ENCODE measurements at places on chromosomes 7 and 10.

DNA sequence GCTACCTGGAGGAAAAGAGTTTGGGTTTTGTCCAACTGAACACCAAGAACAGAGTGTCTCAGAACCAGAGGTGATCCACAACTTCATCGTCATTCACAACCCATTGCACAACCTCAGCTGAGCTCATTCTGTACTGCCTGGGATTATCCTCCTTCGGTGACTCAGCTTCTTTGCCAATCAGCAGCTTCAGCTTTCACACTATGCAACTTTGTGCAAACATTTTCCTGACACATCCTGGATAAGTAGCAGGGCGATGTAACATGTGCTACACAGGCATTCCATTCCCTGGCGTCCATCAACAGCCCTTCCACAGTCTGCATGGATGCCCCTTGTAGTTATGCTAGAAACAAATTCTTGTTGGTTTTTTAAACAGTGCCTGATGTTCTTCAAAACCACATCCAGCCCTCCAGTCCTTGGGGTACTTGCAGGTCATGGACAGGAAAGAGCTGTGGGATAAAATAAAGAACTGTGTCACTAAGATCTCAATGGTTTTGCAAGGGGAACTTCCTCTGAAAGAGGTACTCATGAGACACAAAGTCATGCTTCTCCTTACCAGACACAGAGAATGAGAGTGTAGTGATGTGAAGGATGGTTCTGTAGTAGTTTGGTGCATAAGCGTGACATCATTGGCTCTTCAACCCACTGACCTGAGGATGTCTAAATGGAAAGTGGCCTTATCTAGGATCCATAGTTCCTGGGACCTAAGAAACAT is 478.5 kb downstream of the KIF20B start:
- DNase-seq = no peak

GRCh38 chr10:48573045-48573444 is 31.8 kb downstream of the ARHGAP22 start:
- no peak for DNase-seq

- DNase-seq = no peak
Observed at GRCh38 chr7:2596464-2597272, 35.1 kb upstream of the TTYH3 start.

GRCh38 chr10:44397476-44398225 is 12.8 kb upstream of the CXCL12 start:
- DNase-seq = no peak

GRCh38 chr10:130181858-130182257 is 45.7 kb downstream of the GLRX3 start:
- no peak for DNase-seq

DNA sequence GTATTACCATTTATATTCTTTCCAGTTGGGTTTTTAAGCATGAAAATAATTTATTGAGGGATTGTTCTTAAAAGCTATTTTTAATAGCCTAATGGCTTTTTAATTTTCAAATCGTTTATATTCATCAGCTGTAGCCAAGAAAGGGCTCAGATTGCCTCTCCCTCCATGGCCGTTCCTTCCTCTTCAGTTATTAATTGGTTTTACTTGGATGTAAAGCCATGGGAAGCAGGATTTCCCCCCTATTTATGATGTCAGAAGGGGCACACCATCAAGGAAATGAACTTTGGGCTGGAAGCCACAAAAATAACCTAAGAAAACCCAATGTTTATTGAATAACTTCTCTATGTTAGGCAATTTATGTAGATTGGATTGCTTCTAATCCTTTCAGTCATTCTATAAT is 656.3 kb downstream of the TYW1 start:
- no peak for DNase-seq

DNA sequence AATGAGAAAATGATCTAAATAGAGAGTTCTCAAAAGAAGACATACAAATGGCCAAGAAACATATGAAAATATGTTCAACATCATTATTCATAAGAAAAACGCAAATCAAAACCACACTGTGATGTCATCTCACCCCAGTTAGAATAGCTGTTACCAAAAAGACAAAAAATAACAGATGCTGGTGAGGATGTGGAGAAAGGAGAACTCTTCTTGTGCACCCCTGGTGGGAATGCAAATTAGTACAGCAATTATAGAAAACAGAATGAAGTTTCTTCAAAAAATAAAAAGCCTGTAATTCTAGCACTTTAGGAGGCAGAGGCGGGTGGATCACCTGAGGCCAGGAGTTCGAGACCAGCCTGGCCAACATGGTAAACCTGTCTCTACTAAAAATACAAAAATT is 199.3 kb downstream of the PARD3 start:
- no peak for DNase-seq

GRCh38 chr7:123669485-123669884 is 13.8 kb downstream of the LMOD2 start:
- DNase-seq = no peak

GRCh38 chr7:12137283-12137682 is 73.8 kb upstream of the TMEM106B start:
- DNase-seq = no peak

GRCh38 chr10:113225903-113226302 is 275.9 kb downstream of the TCF7L2 start:
- no peak for DNase-seq

GRCh38 chr10:97333351-97333600 is 1.3 kb downstream of the FRAT2 start:
- DNase-seq = no peak

DNA sequence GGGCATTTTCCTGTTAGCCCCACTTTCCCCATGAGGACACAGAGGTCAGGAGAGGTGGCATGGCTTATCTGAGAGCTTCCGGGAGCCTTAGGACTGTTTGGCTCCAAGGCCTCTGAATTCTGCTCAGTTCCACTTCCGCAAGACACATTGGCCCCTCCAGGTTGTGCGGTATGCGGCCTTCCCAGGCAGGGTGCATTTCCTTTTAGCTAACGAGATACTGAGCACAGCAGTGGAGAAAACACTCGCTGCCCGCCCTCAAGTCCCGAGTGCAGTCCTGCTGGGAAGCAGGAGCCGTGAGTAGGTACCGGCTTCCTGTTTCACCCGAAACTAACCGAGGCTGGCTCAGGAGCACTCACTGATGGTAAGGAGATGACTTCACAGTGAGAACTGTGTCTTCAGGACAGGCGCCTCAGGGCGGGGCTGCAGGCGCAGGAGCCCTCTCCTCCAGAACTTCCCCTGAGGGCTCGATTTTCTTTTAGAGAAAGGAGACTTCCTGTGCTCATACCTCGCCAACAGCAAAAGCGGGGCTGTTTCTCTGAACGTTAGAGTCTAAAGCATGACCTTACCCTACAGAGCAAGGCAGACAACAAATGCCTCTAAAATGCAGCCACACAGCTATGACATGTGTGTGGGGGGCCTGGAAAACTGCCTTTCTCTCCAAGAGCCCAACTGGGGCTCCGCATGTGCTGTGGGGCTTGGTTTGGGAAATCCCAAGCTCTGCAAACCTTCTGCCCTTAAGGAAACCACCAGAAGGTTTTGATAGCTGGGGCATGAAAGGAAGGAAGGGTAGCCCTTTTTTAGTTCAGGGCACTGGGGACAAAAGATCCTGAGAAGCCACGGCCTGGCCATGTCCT is 25.9 kb downstream of the RGS10 start:
- no peak for DNase-seq

GRCh38 chr10:11689945-11690736 is 52.0 kb upstream of the ECHDC3 start:
- no peak for DNase-seq

DNA sequence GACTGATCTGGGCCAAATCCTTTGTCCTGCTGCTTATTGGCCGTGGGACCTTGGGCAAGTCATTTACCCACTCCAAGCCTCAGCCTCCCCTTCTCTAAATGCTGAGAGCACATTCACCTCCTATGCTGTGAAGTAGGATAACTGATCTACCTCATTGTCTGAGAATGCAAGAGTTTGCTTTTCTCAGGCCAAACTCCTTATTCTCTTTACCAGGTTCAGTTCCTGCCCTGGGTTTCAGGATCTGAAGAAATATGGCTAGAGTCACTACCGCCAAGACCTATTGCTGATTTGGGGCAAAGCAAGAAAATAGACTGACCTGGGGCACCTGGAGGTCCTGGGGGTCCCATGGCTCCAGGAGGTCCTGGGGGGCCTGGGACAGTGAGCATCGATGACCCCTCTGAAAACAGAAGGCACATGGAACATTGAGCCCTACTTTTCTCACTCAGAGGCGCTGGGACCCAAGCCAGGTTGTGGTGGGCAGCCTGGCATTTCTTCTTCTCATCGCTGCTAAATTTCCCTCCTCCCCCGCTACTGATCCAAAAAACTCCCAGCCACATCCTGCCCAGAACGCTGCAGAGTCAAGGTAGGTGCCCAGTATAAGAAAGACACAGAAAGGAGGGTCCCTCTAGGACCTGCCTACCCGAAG is 42.4 kb downstream of the COL17A1 start:
- no peak for DNase-seq

DNA sequence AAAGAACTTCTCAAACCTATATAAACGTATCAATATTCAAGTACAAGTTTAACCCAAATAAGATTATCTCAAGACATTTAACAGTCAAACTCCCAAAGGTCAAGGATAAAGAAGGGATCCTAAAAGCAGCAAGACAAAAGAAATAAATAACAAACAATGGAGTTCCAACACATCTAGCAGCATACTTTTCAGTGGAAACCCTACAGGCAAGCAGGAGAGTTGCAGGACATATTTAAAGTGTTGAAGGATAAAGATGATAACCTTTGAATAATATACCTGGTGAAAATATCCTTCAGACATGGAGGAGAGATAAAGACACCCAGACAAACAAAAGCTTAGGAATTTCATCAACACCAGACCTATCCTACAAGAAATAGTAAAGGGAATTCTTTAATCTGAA is 82.8 kb downstream of the TES start:
- no peak for DNase-seq

DNA sequence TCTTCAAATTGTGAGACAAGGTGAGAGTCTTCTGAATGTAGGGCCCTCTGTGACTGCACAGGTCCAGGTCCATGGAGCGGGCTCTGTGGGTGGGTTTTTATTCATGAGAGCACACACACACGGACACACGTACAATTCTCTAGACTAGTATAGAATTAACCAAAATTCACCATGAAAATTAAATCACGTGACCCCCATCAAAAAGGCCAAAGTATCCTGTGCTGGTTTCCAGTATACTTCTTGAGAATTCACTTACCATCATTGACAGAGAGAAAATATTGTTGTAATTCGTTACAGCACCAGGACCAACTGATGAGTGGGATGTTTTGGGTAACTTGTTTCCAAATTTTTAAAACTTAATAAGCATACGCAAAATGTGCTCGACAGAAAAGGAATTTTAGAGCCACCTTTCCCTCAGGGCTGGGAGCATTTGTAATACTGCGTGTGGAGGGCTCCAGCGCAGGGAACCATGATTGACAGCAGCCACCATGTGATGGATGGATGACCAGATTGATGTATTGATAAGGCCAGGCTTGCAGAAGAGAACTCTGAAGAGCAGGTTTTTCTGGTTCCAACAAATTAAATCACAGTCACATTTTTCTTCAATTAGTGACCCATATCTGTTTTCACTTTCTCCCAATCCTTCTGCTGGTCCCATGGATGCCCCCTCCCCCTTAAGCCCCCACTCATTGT is 14.9 kb upstream of the DNTT start:
- no peak for DNase-seq

GRCh38 chr10:104321226-104321625 is 17.0 kb downstream of the ITPRIP start:
- no peak for DNase-seq

- no peak for DNase-seq
Observed at GRCh38 chr10:47335906-47336305, 12.3 kb upstream of the RBP3 start.

DNA sequence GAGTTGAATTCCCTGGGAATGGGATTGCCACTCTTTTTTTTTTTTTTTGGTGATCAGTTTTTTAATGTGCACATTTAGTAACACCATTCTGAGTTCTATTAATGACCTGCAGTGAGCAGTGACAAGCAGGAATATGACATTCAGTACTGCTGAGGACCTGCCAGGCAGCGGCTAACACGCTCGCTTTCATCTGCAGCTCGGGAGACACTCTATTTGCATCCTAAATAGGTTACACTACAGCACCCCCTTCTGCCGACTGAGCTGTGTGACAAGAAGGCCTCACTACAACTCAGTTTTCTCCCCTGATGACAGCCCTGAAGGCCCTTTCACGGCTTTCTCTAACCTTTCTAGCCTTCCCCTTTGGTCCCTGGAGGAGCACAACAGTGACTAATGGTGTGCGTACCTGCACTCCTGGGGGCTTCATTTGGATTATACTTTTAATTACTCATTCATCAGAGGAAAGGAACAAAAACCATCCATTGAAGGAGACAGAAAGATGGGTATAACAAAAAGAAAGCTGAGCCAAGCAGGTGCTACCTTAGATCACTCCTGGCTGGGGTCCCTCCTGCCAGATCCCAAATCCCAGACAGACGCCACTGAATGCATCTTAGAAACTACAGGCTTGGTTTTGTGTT is 872.4 kb downstream of the LRMDA start:
- DNase-seq = peak; percentile 68

- DNase-seq = no peak
Observed at GRCh38 chr10:99487125-99487807, 45.5 kb upstream of the NKX2-3 start.

GRCh38 chr7:11428877-11429581 is 403.0 kb downstream of the THSD7A start:
- no peak for DNase-seq

- DNase-seq = no peak
Observed at GRCh38 chr7:35734001-35734483, 39.1 kb upstream of the HERPUD2 start.

GRCh38 chr10:98273057-98273850 is 5.3 kb upstream of the LOXL4 start:
- no peak for DNase-seq

- no peak for DNase-seq
Observed at GRCh38 chr7:70719125-70719524, 412.8 kb upstream of the GALNT17 start.

GRCh38 chr10:18666810-18667209 is 7.6 kb downstream of the ARL5B start:
- no peak for DNase-seq

DNA sequence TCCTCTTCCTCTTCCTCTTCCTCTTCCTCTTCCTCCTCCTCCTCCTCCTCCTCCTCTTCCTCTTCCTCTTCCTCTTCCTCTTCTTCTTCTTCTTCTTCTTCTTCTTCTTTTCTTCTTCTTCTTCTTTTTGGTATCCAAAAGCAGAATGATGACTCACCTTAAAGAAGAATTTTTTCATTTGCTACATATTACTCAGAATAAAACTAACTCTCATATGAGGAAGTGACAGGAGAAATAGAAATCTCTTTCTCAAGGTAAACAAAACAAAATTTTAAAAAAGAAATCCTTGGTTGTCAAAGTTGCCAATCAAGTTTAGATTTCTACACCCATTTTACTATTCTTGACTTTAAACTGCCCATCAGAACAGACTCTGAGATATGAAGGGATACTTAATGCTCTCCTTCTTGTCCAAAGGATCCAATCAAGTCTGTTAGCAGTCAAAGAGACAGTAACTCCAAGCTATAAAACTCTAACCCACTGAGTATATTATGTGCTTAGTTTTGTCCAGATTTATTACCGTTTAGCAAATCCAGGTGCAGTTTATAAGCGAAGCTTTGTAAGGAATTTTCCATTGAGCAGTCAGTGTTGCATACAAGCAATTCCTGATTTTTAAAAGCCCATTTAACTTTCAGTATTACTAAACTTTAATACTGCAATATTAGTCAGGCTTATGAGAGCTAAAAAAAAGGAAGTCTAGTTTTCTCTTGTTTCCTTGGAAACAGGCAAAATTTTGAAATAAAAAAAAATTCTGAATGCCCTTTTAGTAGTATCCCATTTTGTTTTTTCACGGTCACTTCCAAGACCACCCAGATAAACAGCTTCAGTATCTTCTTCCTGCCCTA is 43.1 kb upstream of the SNX13 start:
- DNase-seq = no peak
